ENCODE measurements at places on chromosomes 16 and 17.

DNA sequence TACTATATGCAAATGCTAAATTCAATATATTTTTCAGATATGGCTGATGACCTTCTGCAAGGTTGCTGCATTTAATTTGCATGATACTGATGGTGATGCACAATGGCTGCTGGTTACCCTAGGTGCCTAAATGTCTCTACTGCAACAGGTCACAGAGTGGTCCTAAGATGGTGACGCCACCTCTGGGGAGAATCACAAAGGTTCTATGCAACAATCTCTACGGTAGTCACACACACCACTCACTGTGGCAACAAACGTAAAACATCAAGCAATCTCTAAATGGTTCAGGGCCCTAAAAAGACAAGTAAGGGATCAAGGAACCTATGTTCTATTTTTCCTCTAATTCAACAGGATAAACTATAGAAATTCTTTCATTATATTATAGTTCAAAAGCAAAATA, 293.3 kb downstream of the CEP112 start:
- no peak for DNase-seq

- no peak for DNase-seq
These were observed 34.2 kb upstream of the ACSM2B start for GRCh38 chr16:20610211-20610891.

DNA sequence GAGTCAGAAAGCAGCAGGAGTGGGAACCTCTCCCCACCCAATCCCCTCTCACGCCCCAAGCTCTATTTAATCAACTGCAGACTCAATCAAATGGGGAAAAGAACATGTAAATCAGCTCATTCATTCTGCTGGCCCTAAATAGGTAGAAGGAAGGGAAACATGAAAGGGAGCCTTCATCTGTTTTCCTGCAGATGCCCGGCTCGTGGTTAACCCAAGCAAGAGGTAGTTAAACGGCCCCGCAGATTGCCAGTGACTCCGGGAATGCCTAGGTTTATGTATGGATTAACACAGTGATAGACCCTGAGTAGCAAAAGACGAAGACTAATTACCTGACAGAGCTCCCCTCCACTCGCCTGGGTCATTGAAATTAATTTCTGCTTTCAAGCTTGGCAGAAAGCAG, 542.0 kb downstream of the WWOX start:
- no peak for DNase-seq

DNA sequence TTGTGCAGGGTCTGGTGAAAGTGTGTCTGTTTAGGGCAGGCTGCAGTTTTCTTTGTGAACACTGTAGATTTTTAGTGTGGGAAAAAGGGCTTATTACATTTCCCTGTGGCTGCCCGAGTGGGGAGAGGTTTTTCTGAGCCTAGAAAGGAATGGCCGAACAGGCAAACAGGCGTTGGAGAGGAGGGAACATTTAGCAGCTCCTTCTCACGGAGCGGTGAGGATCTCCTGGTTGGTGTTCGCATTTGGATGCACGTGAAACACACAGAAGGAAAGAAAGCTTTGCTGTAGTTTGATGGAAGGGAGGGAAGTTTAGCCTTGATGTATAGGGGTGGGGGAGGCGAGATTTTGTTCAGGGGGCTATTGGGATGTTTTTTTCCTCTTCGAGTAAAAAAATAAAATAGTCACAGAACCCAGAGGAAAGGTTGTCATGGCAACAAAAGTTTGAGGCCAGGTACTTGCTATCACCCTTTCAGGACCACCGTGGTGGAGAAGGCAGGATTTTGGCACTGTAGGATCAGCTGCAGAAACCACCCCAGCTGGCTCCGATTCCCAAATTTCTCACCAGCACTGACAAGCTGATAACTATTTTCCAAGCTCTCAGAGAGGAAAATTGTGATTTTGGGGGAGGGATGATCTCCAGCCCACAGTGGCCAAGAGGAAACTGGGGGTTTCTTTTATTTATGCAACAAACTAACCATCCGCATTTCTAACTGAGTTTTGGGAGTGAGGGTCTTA, 3.5 kb downstream of the GSG1L start:
- DNase-seq = no peak

DNA sequence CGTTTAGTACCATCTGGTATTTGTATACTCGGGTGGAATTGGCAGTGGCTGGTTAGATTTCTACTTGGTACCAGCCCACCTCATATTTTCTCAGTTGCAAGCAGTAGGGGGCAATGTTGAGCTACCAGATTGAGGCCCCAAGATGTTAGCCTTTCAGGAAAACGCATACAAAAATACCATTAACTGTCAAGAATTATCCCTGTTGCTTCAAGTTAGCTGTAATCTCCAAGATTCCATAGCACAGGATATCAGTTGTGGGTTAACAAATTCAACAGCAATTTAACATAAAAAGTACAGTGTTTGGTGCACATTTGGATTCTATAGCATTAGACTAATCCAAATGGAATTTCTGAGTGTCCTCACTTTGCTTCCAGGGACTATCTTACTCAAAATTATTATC, 188.2 kb downstream of the FTO start:
- DNase-seq = peak; percentile 30

GRCh38 chr16:896261-897199, 74.3 kb downstream of the LMF1 start:
- no peak for DNase-seq

GRCh38 chr17:57020208-57020607, 42.3 kb downstream of the SCPEP1 start:
- DNase-seq = no peak

- DNase-seq = peak; percentile 94
These were observed 23.2 kb downstream of the MAP3K14 start for GRCh38 chr17:45293413-45294211.

DNA sequence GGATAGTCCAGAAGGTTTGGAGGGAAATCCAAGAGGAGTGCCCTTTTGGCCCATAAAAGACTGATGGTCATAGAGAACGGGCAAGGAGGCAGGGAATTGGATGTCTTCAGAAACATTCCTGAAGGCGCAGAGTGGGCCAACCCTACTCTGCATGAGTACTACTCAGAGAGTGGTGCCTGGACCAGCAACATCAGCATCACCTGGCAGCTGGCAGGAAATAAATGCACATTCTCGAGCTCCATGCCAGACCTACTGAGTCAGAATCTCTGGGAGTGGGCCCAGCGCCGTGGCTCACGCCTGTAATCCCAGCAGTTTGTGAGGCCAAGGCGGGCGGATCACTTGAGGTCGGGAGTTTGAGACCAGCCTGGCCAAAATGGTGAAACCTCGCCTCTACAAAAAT, 27.1 kb upstream of the SLC39A11 start:
- no peak for DNase-seq

DNA sequence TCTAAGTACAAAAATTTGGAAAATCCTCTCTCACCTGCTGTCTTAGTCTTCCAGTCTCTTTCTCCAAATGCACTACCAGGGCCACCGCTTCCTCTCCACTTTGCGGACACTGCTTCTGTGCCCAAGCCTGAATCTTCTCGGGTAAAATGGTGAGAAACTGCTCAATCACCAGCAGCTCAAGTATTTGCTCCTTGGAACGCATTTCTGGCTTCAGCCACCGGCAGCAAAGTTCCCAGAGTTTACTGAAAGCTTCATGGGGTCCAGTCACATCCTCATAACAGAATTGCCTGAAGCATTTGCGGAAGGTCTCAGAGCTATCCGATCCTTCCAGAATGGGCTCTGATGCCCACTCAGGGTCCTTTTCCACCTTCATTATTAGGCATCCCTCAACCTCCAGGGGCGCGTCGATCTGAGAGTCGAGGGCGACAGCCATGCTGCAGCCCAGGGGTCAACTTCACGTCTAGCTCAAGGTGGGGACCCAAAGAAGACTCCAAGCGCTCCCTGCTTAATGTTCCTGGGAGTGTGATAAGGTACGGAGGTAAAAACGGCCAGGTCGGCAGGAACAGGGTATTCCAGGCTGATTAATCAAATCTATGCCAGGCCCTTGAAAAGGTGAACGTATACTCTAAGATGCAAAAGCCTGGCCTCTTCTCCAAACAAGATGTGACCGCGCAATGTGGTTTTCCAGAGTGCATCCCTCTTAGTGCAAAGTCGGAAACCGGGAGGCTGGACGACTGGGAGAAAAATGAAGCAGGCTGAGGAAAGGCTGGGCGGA, 763 bp downstream of the ZKSCAN2 start:
- peak; percentile 30 for DNase-seq

DNA sequence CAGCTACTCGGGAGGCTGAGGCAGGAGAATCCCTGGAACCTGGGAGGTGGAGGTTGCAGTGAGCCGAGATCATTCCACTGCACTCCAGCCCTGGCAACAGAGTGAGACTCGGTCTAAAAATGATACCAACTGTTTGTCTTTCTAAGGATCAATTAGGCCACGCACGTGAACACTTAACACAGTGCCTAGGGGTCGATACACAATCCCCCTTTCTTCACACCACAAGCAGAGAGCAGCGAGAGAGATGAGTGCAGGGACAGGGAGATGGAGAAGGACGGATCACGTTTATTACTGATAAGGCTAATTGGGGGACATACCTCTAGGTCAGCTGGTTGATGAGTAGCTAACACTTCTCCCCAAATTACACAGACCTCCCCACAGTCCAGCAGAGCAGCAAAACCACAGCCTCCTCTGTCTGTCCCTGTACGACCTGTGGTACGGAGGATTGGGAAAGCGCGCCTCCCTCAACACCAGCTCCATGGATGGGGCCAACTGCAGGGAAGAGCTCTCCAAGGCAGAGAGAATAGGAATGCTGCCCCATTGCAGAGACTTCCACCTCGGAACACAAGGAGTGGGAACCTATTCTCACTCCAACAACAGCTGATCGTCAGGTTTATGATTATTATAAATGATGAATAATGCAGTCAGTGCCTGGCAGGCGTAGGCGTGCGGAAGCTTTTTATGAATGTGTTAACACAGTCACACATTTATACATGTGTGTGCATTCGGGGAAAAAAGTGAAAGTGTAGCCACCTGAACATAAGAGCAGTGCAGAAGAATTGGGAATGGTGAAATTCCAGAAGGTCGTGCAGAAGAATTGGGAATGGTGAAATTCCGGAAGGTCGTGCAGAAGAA, 155.1 kb downstream of the C16orf95 start:
- DNase-seq = no peak

GRCh38 chr16:11990702-11991390, 14.3 kb downstream of the SNX29 start:
- DNase-seq = no peak

DNA sequence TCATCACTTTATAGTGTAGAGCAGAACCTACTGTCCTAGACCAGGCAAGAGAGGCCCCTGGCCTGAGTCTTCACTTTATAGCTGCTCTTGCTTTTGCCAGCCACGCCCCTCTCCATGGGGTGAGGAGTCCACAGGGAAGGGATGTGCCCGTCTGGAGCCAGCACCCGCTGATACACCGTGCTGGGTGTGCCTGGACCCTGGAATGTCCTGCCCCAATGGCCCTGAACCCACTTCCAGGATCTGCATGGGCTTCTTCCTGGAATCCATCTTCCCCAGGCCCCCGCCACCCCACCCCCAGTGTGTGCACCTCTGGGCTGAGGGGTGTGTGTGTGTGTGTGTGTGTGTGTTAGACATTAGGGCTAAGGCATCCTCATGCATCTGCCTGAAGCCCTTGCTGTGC, 44.9 kb downstream of the MEOX1 start:
- DNase-seq = no peak

- peak; percentile 81 for DNase-seq
These were observed 23.1 kb upstream of the BAHCC1 start for GRCh38 chr17:81371910-81372760.

GRCh38 chr17:55314061-55314783, 49.5 kb downstream of the HLF start:
- no peak for DNase-seq

DNA sequence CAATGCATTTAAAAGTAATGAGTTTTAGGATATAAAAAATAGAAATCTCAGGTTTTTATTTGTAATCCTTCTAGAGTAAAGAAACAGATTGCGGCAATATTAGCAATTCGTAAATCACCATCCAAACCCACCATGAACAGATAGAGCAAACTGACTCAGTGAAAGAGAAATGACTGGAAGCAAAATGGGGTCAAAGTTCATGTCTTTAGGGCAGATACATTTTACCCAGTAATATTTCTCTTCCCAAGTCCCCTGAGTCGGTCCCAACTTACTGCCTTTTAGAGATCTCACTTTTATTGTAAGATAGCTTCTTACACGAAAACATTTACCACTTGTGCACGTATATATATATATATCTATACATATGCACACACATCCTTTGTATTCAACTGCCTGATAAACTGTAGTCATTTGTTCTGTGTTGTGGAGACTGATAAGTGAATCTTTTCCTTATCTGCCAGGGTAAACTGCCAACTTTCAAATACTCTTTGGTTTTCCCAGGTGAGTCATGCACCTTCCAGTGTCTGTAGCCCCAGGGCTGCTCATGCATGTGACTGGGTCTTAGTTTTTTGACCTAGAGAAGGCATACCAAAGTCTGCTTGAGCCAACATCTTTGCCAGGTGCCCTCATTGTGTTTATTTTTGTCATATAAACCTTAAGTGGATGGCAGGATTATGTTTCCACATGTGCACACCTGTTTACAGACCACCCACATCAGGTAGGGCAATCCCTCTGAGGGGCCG, 7.8 kb upstream of the IRF8 start:
- DNase-seq = no peak

- no peak for DNase-seq
These were observed 40.6 kb downstream of the CPNE2 start for GRCh38 chr16:57133031-57133430.

GRCh38 chr16:18811925-18812324, 10.6 kb upstream of the ARL6IP1 start:
- DNase-seq = no peak

GRCh38 chr17:27667656-27668487, 36.9 kb downstream of the LGALS9 start:
- no peak for DNase-seq

DNA sequence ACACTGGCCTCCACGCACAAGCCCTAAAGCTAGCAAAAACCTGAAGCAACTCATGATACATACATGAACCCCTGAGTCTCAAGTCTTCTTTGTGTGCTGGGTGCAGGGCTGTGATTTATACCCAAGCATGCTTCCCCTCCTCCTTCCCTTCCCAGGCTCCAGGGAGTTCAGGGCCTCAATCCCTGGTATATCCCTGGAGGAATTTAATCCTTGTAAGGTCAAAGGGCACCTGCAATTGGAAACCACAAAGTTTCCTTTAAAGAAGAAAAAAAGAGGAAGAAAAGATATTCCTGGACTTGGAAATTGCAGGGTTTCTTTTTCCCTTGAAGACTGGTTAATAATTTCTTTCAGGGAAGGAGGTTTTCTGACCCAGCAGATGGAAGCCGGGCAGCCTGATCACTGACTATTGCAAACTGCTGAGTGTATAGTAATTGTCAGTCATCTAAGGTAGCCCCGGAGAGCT, 182.3 kb downstream of the AATF start:
- DNase-seq = no peak

GRCh38 chr17:34006126-34006525, 249.0 kb upstream of the CCL2 start:
- DNase-seq = no peak

- DNase-seq = no peak
These were observed at the start of gene KRTAP4-1 for GRCh38 chr17:41184480-41184961. Gene KRTAP4-1 (minus strand): TSS chr17:41184911. CDS start chr17:41184854, 57 bp downstream.

DNA sequence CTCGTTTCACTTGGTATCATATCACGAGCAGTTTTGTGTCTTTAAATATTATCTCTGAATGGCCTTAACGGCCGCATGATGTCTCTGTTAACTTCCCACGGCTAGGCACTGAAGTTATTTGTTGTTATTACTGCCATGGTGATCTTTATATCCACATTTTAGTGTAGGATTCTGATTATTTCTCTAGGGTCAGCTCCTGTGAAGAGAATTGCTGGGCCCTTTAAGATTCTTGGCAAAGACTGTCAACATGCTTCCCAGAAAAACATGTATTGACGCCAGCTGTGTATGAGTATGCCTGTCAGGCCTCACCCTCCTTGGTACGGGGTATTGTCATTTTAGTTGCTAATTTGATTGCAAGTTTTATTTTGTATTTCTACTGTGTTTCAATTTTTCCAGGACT, 263.5 kb downstream of the SNX29 start:
- no peak for DNase-seq

GRCh38 chr17:71725811-71726210, 395.0 kb upstream of the SOX9 start:
- DNase-seq = no peak
